GM23248 (cell line): ENCODE measurements at places on chromosomes 1 and 21.

DNA sequence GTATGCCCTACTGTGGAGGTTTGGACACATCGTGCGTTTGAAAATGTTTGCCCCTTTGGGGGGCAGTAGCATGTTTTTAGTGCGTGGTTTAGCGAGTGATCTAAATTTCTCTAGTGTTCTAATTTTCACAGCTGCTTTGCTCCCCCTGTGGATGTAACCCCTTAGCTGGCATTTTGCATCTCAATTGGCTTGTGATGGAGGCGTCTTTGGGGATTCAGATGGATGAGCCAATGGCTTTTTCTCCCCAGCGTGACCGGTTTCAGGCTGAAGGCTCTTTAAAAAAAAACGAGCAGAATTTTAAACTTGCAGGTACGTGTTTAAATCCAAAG is 836 bp downstream of the CDC7 start:
- H3K27me3 ChIP-seq = no peaks in the 10 kb centered on the region
- H3K4me1 ChIP-seq = peaks cover 17% of the 10 kb centered on the region
- H3K36me3 ChIP-seq = no peaks in the 10 kb centered on the region
- peak; percentile 73 for DNase-seq

DNA sequence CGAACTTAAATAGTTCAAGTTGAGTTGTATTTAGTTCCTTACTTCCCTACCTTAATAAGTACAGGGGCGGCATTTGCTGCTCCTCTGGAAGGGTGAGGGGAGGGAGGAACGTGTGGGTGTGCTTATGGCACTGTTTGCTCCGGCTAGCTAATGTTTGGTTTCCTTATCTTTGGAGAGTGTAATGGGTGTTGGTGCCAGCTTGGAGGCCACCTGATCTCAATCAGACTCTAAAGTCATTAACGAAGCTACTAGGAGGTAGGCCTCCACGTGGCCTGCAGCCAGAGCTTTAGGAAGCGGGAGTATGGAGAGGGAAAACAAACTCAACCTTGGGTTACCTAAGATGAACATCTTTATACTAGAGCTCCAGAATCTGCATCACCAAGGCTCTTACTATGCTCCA is 43.0 kb upstream of the RAP1A start:
- H3K4me1 ChIP-seq = peaks cover 10% of the 10 kb centered on the region
- no peaks in the 10 kb centered on the region for H3K36me3 ChIP-seq
- no peak overlapping the region for H3K4me3 ChIP-seq
- DNase-seq = no peak
- no peaks in the 10 kb centered on the region for H3K27me3 ChIP-seq

- peaks cover 43% of the 10 kb centered on the region for H3K36me3 ChIP-seq
- no peak for DNase-seq
- peak overlapping the region; percentile 91 for H3K4me3 ChIP-seq
- H3K27me3 ChIP-seq = no peaks in the 10 kb centered on the region
These were observed 2.1 kb downstream of the PTGS2 start for GRCh38 chr1:186678155-186678554.

DNA sequence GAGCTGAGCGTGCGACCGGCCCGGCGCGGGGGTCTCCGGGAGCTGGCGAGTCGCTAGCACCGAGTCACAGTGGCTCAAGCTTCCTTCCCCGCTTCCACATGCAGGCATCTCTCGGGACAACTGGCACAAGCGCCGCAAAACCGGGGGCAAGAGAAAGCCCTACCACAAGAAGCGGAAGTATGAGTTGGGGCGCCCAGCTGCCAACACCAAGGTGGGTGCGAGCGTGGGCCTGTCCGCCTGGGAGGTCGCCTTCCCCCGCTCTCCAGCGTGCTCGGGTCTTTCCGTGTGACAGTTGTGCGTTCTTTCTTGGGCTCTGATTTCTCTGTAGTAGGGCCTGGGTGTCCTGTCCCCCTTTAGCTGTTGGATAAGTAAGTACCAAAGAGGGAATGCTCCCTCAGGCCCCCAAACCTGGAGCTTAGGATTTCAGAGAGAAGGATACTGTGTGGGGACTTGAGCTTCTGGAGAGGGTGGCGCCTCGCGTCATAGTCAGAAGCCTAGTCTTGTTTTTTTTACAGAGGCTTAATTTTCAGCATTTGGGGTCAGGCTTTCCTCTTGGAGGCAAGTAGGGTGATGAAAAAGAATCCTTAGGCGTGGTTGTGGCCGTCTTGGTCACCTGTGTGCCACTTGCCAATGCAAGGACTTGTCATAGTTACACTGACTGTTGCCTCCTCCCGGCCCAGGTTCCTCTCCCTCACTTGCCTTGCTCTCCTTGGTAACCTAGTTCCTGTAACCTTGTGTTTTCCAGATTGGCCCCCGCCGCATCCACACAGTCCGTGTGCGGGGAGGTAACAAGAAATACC is 790 bp downstream of the RPS8 start:
- peaks cover 20% of the 10 kb centered on the region for H3K4me1 ChIP-seq
- DNase-seq = peak; percentile 49
- peak overlapping the region; percentile 90 for H3K27ac ChIP-seq
- peak overlapping the region; percentile 80 for H3K4me3 ChIP-seq

- H3K4me1 ChIP-seq = no peaks in the 10 kb centered on the region
- no peak overlapping the region for H3K4me3 ChIP-seq
- H3K27ac ChIP-seq = no peak overlapping the region
- no peaks in the 10 kb centered on the region for H3K36me3 ChIP-seq
- 0 out of 2 replicates have a peak, but pooled peaks cover 2% of the 10 kb centered on the region for H3K27me3 ChIP-seq
These were observed 2.3 kb downstream of the PYHIN1 start for GRCh38 chr1:158933621-158934020.

DNA sequence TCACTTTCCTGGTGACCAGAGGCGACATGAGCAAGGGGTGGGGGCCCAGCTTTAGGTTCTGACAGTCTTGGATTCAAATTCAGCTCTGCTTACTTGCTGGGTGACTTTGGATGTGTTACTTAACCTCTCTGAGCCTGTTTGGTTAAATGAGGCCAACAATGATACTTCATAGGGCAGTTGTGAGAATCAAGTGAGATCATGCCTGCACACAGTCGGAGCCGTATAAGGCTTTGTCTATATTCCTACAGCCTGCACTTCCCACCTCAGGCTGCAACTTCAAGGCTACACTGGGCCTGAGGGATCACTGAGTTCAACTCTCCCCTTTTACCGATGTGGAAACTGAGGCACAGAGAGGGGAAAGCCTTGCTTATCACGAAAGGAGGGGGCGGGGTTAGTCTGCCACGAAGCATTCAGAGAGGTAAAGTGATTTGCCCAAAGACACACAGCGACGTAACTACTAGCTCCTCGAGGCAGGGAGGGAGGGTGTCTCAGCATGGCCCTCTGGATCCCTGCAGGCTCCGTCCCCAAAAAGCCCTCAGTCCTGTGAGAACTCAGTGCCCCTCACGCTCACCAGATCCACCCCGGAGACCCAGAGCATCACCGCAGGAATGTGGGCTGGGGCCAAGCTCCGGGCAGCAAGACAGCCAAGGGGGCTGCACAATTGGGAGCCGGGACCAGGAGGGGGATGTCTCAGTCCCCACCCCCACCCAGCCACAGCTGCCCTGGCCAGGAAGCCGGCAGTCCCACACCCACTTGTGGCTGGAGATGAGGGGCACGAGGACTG is 25.0 kb downstream of the SDC3 start:
- DNase-seq = no peak
- no peaks in the 10 kb centered on the region for H3K36me3 ChIP-seq
- H3K4me1 ChIP-seq = peaks cover 20% of the 10 kb centered on the region
- no peaks in the 10 kb centered on the region for H3K27me3 ChIP-seq
- no peak overlapping the region for H3K4me3 ChIP-seq
- no peak overlapping the region for H3K27ac ChIP-seq

DNA sequence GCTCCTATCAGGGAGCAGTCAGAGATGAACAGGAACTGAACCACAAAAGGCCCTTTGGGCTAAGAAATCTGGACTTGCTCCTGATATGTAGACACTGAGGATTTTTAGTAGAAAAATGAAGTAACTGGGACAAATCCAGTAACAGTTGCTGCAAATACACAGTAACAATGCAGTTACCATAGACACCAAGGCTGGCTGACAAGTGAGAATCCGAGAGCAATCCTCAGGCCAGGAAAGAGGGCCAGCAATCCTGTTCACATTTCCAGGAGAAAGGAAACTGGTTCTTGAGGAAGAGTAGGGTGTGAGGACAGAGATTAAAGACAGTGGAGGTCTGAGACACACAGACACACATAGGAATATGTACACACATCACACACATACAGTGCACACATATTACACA is 9.3 kb upstream of the LORICRIN start:
- H3K36me3 ChIP-seq = no peaks in the 10 kb centered on the region
- no peak for DNase-seq
- no peaks in the 10 kb centered on the region for H3K4me1 ChIP-seq
- H3K27me3 ChIP-seq = peaks cover 11% of the 10 kb centered on the region; the same call in 1 of the 2 replicates
- H3K27ac ChIP-seq = no peak overlapping the region

DNA sequence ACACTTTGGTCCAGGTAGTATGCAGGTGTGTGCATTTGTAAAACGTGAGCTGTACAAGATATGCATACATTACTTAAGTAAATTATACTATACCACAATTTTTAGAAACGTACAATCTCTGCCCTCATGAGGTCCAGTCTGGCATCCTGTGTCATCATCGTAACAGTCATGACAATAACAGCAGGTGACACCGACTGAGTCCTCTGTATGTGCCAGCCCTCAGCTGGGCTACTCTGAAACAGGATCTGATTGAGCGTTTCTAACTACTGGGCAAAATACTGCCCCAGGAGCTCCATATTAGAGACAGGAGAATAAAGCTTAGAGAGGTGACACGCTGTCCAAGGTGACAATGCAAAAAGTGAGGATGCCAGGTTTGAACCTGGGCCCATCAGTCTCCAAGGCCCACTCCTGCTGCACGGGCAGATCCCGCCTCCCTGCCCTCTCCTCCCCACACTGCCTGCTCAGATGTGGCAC is 47.2 kb upstream of the ECE1 start:
- DNase-seq = no peak
- no peaks in the 10 kb centered on the region for H3K36me3 ChIP-seq
- H3K27ac ChIP-seq = peak overlapping the region; percentile 65
- peaks cover 52% of the 10 kb centered on the region for H3K4me1 ChIP-seq

- no peaks in the 10 kb centered on the region for H3K27me3 ChIP-seq
- no peaks in the 10 kb centered on the region for H3K4me1 ChIP-seq
- no peak overlapping the region for H3K4me3 ChIP-seq
- no peaks in the 10 kb centered on the region for H3K36me3 ChIP-seq
- no peak overlapping the region for H3K27ac ChIP-seq
These were observed 34.4 kb upstream of the ROR1 start for GRCh38 chr1:63739452-63739851.

DNA sequence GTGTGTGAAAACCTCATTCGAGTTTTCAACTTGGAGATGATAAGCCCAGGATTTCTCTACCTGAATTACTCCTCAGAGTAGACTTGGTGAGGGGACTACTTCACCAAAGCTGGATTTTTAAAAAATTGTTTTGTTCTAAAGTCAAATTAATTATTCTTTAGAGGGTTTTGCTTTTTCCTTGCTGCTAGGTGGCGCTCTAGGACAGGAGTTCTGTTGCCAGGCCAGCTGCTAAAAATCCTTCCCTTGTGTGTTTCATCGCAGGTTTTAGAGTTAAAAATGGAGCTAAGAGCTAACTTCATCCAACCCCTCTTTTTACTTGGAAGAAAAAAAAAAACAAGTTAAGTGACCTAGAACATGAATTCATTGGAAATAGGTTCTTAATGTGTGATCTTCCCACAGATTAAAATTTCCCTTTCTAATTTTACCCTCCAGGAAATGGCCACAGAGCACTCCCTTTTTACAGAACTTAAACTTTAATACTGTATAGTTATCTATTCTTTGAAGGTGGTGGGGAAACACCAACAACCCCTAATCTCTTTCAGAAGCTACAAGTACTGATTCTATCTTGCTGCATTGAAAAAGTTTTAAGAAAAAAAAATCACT is 36.7 kb upstream of the FAM163A start:
- H3K36me3 ChIP-seq = no peaks in the 10 kb centered on the region
- no peak overlapping the region for H3K4me3 ChIP-seq
- H3K4me1 ChIP-seq = peaks cover 5% of the 10 kb centered on the region; the same call in 1 of the 2 replicates
- H3K27me3 ChIP-seq = peaks cover 9% of the 10 kb centered on the region; the same call in 1 of the 2 replicates
- no peak overlapping the region for H3K27ac ChIP-seq

DNA sequence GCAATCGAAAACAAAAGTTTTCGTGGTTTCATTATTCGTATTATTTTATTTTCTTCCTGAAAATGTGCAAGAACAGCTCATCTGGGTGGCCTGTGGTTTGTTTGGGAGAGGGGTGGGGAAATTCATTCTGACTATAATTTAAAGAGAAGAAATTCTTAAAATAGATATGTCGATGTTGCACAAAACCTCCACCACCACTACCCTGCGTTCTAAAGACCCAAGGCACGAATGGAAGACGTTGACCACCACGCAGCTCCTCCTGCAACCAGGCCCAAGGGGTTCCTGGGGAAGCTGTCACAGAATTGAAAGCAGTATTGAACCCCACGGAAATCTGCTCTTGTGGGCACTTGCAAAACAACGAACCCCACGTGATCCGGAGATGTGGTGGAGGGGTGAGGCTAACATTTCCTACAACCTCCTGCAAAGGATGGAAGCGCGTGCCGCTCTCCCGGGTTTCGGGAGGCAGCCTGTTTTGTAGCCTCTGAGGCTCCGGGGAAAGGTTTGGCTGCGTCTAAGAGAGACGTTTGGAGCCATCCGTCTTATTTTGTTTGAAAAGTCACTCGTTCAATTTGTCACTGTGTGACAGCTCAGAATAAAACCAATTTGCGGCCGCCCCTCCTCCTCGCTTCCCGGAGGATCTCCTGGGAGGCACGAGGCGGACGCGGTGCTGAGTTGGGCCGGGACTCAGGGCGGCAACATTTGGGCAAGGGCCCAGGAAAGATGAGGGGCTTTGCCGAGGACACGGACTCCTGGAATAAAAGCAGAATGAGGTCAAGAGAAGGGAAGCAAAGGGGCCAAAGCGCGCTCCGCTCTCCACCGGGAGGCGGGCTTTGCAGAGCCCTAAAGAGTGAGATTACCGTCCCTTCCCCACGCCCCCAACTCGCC is 810 bp upstream of the HLX start:
- H3K4me1 ChIP-seq = peaks cover 11% of the 10 kb centered on the region
- H3K27ac ChIP-seq = peak overlapping the region; percentile 86
- peak overlapping the region; percentile 96 for H3K4me3 ChIP-seq
- peaks cover 11% of the 10 kb centered on the region; the same call in 1 of the 2 replicates for H3K36me3 ChIP-seq
- H3K27me3 ChIP-seq = no peaks in the 10 kb centered on the region

GRCh38 chr1:20574686-20575540 is 14.0 kb upstream of the CDA start:
- H3K27ac ChIP-seq = no peak overlapping the region
- DNase-seq = peak; percentile 84
- H3K4me3 ChIP-seq = no peak overlapping the region
- H3K27me3 ChIP-seq = no peaks in the 10 kb centered on the region
- no peaks in the 10 kb centered on the region for H3K36me3 ChIP-seq

GRCh38 chr1:246860401-246860800 is 71.3 kb downstream of the AHCTF1 start:
- no peaks in the 10 kb centered on the region for H3K4me1 ChIP-seq
- no peak overlapping the region for H3K27ac ChIP-seq
- H3K36me3 ChIP-seq = peaks cover 63% of the 10 kb centered on the region
- DNase-seq = no peak

GRCh38 chr21:29682800-29683199 is 257.0 kb downstream of the GRIK1 start:
- H3K4me3 ChIP-seq = no peak overlapping the region
- no peaks in the 10 kb centered on the region for H3K36me3 ChIP-seq
